ENCODE measurements at places on chromosomes 6 and 20.

DNA sequence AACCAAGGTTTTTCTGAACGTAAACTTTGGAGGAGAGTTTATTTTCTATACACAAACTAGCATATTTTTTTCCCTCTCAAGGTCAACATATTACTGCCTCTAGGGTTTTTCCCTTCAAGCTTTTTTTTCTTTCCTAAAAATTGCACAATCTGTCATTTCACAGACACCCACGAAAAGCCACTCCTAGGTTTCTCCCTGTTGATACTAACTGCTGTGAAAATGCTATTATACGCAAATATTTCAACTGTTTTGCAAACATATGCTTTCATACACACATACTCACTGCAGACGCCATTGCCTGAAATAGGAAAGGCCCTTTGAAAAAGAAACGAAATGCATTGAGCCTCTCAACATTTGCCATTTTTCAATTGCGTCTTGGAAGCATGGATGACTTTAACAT lies 333.0 kb downstream of the CD83 start:
- no peak for DNase-seq

GRCh38 chr6:151374036-151374683 lies 17.2 kb downstream of the ZBTB2 start:
- DNase-seq: no peak

DNA sequence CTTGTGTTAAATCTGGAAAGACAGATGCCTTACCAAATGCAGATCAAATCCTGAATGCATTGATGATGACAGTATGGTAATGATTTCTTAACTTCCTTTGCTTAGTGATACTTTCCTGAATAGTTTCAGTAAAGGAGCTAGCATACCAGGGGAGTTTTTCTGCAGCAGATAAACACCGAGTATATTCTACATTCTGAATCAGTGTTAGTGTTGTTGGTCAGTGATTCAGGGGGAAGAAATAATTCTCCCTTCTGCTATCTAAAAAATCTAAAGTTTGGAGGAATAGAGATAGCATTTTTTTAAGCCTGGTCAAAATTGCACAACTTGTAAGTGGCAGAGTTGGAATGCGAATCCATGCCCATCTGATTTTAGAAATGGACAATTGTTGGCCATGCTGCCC lies 512.2 kb upstream of the MARCKS start:
- DNase-seq: no peak

DNA sequence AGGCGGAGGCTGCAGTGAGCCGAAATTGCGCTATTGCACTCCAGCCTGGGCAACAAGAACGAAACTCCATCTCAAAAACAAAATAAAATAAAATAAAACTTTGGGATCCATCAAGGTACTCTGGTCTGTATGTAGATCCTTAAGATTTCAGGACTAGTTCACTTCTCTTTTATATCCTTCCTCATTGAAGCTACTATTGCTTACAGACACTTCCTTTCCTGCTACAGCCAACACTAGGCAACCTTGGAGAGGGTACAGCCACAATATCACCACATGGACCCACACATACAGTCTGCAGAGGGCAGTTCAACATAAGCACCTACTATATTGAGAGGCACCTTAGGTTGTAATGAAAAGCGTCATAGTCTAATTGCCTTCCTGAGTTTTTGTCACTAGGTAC lies 113.3 kb downstream of the ATXN1 start:
- DNase-seq: no peak

- DNase-seq: no peak
Observed at GRCh38 chr6:36578431-36578830, 15.7 kb upstream of the SRSF3 start.

- DNase-seq: no peak
Observed at GRCh38 chr6:153125032-153125431, 6.0 kb downstream of the RGS17 start.

- no peak for DNase-seq
Observed at GRCh38 chr20:6599876-6600735, 167.4 kb upstream of the BMP2 start.

DNA sequence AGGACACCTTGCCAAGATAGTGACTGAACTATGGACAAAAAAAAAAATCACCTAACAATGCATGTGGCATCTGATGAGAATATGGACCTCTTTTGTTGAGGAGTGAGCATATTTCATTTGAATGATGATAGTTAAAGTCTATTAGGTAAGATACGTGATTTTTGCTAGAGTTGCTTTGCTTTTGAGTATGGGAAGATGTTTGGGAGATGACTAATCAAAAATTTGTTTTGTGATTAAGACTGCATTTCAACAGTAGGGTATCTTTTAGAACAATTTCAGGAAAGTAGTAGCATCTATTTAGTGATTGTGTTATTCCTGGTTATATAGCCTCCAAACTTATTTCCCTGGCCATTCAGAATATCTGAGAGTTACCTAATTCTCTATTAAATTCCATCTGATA lies 878.6 kb upstream of the CITED2 start:
- DNase-seq: no peak

DNA sequence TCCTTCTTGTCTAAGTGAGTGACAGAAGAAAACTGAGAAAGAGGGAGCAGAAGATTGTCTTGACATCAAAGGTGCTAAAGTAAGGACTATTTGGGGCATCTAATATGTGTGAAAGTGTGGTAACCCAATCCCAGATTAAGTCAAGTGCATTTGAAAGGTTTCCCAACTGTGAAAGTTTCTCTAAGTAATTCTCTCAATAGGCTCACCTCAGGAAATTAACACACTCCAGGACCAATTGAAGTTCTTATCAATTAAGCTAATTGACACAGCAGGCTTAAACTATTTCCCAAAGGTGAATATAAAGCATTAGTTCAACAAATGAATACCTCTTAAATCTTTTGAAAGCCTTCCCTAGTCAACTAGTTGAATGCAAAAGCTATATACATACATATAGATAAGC lies 212.8 kb upstream of the FUT9 start:
- no peak for DNase-seq

DNA sequence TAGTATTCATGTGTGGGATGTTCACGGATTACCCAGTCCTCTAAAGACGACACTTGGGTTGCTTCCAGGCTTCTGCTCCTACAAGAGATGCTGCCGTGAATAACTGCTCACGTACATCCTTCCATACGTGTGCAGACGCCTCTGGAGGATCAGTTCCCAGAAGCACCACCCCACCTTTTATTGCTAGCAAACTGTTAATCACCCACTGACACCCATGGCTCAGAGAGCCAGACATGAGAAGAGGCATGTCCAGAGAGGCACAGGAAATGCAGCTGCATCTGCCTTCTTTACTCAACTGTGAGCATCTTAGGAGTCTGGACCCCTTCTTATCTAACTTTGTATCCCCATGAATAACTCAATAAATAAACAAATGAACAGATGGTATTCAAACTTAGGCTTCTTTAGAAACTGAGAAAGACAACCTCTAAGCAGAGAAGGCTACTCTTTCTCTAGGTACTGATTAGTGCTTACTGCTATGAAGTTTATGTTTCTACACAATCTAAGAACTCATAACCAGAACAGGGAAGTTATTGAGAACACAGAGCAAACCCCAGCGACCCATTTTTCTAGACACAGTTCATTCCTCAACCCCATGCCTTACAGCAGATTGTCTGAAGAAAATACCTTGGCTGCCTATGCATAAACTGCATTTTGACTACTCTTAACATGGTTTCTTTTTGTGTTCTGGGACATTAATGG lies 228.7 kb upstream of the RREB1 start:
- no peak for DNase-seq

DNA sequence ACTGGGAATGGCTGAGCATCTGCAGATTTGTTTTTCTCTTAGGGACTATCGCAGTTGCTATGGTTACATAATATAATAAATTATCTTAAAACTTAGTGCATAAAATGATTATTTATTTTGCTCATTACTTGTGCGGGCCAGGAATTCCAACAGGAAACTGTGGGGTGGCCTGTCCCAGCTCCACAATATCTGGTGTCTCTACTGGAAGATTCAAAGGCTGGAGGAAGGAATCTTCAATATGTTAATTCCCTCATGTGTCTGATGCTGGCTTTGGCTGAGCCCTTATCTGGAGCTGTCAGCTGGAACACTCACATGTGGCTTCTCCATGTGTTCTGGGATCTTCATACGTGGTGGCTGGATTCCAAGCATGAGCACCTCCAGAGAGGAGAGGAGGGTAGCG lies 23.9 kb upstream of the B3GAT2 start:
- no peak for DNase-seq

- DNase-seq: no peak
Observed at GRCh38 chr6:122718616-122719015, 60.9 kb upstream of the FABP7 start.

GRCh38 chr6:106490030-106490429 lies 129.5 kb downstream of the CRYBG1 start:
- DNase-seq: no peak

- no peak for DNase-seq
Observed at GRCh38 chr6:98840385-98840784, 6.0 kb downstream of the POU3F2 start.

DNA sequence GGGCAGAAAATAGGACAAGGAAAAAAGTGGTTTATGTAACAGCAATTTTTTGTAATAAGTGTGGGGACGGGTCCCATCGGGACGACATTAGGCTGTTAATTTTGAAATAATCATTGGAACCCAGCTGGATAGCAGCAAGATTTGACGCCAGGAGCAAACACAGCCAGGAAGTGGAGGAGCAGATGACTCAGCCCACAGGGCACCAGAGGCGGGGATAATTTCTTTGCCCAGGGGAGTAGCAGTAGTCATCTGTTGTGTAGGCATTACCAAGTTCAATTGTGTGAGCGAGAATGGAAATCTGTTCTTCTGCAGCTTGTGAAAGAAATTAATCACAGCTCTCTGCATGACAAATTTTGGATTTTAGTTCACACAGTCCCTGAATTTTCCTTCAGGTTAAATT lies 22.6 kb upstream of the RIN2 start:
- DNase-seq: no peak

DNA sequence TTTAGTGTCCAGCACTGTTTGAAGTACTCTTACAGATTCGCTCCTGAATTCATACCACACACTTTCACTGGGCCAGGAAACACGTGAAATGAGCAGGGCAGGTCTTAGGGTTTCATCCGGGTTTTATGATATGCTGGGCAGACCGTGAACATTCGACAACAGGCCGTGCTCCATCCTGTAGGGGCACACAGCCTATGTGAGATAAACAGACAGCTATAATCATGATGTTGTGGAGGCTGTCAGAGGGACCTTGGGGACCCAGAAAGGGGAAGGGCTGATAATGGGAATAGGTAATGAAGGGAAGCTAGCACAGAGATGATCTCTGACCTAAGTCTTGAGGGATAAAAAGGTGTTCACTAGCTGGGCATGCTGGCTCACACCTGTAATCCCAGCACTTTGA lies 110.4 kb downstream of the RIN2 start:
- no peak for DNase-seq

GRCh38 chr6:159044899-159045727 lies at the start of gene TAGAP:
Gene TAGAP (minus strand): TSS chr6:159044991. CDS start chr6:159044146, 845 bp downstream.
- DNase-seq: peak; percentile 62

GRCh38 chr20:11296951-11297350 lies 620.7 kb upstream of the BTBD3 start:
- DNase-seq: no peak
